Activated naive CD4-positive, alpha-beta T cell treated with anti-CD3 and anti-CD28 coated beads, Interleukin-2, amount 50 U/mL, for 72 hours (primary cell): ENCODE measurements at places on chromosomes 5 and 9. TPM values are rescaled to one million over a fixed set of nuclear protein-coding genes. Genes with fewer than 3 reads are reported as not detected.

DNA sequence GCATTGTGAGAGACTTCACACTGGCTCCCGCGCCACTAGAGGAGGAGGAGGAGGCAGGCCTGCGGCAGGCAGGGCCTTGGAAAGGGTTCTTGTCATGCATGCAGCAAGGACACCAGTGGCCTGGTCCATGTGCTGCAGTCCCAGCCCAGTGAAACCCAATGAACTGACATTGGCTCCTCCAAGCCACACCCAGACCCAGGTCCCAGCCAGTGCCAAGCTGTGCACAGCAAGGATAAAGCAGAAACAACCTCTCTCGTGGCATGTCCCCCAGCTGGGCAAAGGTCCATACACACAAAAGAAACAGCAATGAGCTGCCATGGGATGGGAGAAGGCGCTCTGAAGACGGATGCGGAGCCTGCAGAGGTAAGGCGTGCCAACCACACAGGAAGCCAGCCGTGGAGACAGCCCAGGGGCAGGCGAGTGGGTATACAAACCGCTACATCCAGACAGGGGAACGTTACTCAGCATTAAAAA, 89.2 kb downstream of the SEMA4D start:
- no peak for DNase-seq

DNA sequence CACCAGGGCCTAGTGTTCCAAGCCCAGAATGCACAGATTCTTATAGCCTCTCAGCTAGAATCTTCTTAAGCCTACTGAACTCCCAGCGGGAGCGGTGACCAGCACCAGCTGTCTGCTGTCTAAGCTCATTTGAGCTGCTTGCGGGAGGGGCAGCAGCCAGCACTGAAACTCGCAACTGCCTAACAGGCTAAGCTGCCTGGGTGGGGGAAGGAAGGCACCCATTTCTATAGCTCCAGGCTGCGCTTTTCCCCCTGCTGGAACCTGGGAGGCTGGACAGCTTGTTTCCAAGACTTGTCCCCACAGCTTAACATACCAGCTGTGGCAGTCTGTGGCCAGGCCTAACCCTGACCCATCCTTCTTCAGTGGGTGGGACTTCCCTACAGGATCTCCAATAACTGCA, 512.9 kb downstream of the EFNA5 start:
- DNase-seq: no peak

GRCh38 chr5:169161022-169161680, 139.8 kb downstream of the SLIT3 start:
- DNase-seq: no peak

The TICAM2 gene
- 0.91 TPM for total RNA-seq

DNA sequence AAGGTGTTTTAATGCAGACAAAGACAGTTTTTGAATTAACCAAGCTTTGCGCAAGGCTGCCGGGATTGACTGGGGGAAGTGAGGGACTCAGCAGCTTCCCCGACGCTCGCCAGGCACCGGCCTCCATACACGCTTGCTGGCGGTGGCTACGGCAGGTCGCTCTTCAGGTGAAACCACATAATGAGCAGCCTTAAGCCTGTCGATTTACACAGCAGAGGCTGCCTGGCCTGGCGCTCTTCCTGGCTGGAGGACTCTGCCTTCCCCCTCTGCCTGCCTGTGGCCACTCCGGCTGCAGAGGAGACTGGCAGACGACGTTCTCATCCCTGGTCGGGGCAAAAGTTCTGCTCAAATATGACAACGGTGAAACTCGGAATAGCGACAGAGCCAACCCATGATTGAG, 9.0 kb upstream of the NOTCH1 start:
- DNase-seq: no peak

The SPATA31C1 gene
- not detected for total RNA-seq

DNA sequence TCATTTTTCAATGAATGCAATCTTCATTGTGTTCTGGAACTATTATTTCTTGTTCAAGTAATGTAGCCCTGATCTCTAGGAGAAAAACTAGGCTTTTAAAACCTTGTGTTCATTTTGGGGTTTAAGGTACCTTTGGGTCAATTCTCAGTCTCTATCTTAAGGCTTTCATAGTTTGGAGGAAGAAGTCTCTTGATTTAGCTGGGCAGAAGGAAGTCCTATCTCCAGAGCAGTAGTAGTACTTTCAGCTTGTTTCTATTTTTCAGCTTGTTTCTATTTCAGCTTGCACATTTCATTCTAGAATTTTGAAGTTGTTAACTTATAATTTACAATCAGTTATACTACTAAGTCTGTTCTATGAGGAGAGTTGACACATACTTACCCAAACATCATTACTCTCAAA, 15.2 kb downstream of the CSNK1G3 start:
- no peak for DNase-seq

- DNase-seq: no peak
Observed at GRCh38 chr9:13151489-13151888, 128.0 kb downstream of the MPDZ start.

- no peak for DNase-seq
Observed at GRCh38 chr9:27564670-27565069, 8.6 kb downstream of the C9orf72 start.

The C1QTNF2 gene
- total RNA-seq: not detected

The PCDHB3 gene
- total RNA-seq: not detected

The BSPRY gene
- 29.6 TPM for total RNA-seq

The CAVIN4 gene
- 0.21 TPM for total RNA-seq

DNA sequence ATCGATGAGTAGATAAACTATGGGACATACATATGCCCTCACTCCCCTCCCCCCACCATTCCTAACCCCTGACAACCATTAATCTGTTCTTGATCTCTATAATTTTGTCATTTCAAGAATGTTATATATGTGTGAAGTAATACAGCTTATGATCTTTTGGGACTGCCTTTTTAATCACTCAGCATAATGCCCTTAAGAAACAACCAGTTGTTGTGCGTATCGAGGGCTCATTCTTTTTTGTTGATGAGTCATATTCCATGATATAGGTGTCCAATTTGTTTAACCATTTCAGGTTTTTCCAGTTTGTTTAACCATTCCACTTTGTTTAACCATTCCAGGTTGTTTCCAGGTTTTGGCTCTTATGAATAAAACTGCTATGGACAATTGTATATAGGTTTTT, 75.6 kb downstream of the ARHGEF28 start:
- DNase-seq: no peak

DNA sequence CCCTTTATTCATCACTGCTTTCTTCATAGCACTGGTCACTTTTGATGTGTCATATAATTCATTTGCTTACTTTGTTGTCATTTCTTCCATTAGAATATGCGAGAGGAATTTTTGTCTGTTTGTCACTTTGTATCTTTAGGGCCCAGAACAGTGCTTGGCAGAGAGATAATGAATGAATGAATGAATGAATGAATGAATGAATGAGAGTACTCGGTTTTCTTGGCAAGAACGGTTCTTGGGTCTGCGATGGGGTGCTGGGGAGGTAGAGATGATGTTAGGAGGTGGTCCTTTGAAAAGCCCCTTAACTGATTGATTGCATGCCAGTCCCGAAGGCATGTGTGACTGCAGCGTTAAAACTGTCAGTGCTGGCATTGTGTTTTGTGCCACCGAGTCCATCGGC, 52.4 kb upstream of the LRRTM2 start:
- DNase-seq: no peak

The CDO1 gene
- total RNA-seq: 1.9 TPM

- no peak for DNase-seq
Observed at GRCh38 chr5:96338624-96339415, 94.2 kb downstream of the PCSK1 start.

DNA sequence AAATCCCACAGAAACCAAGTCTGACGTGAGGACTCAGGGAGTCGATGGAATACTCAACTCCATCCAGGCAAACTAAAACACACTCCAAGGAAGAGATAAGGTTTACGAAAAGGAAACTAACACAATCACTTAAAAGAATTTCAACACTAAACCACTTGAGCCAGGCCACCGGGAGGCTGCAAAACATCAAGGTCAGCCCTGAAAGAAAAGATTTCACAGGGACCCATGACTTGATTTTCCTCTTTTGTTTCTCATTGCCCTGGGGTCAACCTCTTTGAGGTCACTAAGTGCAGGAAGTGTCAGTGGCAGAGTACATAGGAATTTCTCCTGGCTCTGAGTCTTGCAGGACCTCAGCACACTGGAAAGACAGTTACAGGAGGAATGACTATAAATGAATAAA, 77.8 kb upstream of the TARS1 start:
- DNase-seq: no peak

The TNFAIP8 gene
- total RNA-seq: 110 TPM

DNA sequence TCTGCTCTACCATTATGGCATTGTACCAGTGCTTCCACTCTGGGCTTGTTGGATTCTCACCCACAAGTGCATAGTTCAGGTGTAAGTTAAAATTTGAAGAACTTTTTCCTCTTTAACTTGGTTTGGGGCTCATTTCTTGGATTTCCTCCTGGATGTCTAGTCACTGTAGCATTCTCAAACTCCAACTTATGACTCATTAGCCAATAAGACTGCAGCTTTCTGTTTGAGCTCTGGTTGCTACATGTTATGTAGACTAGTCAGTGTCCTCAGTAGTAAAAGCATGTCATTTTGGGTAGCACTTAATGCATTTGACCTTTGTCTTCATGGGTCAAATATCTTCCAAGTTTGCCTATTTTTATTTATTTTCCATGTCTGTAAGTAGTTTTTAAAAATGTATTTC, 790.8 kb downstream of the BRINP1 start:
- DNase-seq: no peak

DNA sequence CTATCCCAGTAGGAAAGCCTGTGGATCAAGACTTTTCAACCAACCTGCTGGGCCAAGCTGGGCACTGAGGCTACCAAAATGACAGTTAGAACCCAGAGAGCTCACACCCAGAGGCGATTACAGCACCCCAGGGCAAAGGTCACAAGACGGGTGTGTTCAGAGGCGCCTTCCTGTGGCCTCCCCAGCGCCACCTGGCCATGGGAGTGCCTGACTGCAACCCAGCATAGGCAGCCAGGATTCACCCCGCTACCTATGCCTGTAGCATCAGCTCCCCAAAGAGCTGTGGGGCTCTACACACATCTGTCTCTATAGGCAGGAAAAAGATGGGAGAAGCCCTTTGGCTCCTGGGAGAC, 33.5 kb downstream of the PDGFRB start:
- DNase-seq: no peak

DNA sequence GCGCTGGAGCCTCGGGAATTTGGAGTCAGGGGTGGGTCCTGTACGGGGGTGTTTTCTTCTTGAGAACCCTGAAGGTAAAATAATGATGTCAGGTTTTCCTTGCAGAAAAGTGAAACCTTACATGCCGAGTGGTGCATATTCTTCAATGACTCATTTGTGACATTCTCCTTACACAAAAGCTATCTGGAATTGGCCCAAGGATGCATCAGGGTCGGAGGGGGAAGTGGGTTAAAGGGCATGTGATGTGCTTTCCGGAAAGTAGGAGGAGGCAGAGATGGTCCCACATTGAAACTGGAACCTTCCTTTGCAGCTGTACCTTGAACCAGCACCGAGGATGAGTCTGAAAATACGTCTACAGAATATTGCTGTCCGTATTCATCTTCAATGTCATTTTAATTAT, 411.2 kb upstream of the IRX4 start:
- no peak for DNase-seq

The TLX3 gene
- not detected for total RNA-seq

The IFNA21 gene
- total RNA-seq: not detected

DNA sequence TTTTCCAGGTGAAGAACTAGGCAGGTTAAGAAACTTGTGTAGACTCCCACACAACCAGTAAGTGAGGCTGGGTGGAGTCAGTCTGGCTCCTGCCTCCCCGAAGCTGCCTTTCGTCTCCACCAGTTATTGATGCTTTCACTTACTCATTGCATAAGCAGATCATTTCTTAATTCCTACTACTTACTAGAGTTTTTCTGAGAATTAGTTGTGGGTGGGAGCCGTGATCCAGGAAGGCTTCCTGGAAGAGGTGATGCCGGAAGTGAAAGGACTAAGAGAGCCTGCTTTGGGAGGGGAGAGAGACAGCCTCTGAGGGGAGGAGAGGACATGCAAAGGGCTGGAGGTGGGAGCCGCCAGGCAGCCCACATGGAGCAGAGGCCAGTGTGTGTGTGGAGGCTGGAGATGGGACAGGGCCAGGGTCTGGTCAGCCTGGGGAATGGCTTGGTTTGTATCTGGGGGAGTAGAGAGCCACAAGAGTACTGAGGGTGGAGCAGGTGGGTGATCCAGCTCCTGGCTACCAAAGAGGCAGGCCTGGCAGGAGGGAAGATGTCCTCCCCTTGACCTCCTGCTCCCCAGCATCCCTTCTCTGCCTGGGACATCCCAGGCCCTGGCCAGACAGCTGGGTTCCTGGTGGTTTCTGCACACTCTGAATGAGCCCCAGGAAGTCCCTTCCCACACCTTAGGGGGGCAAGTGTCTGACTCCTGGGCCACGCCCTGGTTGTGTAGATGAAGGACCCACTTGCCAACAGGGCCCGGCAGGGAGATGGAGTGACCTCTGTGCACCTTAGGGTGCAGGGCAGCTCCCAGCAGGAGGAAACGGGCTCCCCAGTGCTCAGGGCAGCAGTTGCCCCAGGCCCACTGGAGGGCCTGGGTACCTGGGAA, 12.2 kb upstream of the CARD19 start:
- DNase-seq: no peak

The ENHO gene
- total RNA-seq: not detected

- DNase-seq: no peak
Observed at GRCh38 chr5:54470677-54471076, 15.2 kb downstream of the HSPB3 start.

GRCh38 chr9:123513554-123513953, 157.6 kb downstream of the CRB2 start:
- DNase-seq: no peak

DNA sequence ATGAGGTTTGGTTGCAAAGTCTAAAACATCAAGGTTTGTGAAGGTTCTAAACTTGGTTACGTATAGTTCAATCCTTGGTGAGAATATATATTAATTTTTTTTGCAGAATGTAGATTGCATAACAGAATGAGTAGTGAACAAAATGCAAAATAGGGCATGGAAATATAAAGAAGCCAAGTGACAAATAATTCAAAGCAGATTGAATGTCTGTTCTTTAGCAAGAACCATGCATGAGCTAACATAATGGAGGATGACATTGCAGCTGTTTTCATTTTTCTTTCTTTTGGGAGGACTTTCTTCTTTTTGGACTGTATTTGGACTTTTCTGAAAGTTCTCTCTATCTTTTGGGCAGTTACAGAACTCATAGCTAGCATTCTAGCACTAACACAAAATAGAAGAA, 194.8 kb upstream of the MRPS30 start:
- no peak for DNase-seq

DNA sequence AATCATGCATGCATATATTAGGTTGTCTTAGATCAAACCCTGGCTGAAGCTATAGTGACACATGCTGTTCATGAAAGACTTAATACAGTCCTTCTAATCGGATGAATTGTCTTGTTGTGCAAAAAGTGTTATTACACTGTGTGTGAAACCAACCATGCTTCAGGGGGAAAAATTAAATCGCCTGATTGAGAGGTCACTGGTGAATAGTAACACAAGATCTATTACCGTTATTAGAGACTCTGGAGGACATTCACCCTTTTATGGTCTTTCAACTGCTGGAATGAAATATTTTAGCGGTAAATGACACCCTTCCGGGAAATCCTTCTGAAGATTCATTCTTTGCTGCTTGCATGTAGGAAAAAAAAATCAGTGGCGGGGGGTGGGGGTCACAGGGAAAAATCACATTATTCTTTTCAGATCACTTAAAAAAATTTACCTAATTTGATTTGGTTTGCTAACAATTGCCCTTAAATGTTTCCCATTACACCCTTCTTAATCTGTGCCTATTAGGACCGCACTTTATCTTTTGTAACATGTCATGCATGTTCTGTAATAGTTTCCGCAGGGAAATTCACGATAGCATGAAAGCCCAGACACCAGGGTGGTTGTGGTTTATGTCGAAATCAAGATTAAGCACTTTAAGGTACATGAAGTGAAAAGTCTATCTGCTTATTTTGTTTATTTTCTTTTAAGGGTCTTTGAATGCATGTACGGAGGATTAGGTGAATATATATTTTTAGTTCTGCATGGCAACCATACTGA, 120.6 kb downstream of the FOCAD start:
- DNase-seq: no peak

The HTR4 gene
- total RNA-seq: not detected
